AG09309 (cell line): ENCODE measurements at places on chromosomes 1 and 21.

- DNase-seq, result no peak
Measured at GRCh38 chr1:109740615-109741373, at the start of gene GSTM3. Gene GSTM3 (minus strand): TSS chr1:109741038. CDS start chr1:109740287, 751 bp downstream.

GRCh38 chr1:167746988-167747655 lies 25.3 kb downstream of the MPZL1 start:
- no peak for DNase-seq

- DNase-seq, result no peak
Measured at GRCh38 chr21:42222386-42222785, 3.4 kb downstream of the ABCG1 start.

- no peak for DNase-seq
Measured at GRCh38 chr21:34537838-34538237, 25.8 kb upstream of the KCNE1 start.

GRCh38 chr1:56081736-56082135 lies 497.6 kb downstream of the PLPP3 start:
- no peak for DNase-seq

- no peak for DNase-seq
Measured at GRCh38 chr1:218330043-218330623, 15.0 kb upstream of the TGFB2 start.

GRCh38 chr21:44405948-44406872 lies 49.1 kb upstream of the LRRC3 start:
- DNase-seq, result peak; percentile 10

DNA sequence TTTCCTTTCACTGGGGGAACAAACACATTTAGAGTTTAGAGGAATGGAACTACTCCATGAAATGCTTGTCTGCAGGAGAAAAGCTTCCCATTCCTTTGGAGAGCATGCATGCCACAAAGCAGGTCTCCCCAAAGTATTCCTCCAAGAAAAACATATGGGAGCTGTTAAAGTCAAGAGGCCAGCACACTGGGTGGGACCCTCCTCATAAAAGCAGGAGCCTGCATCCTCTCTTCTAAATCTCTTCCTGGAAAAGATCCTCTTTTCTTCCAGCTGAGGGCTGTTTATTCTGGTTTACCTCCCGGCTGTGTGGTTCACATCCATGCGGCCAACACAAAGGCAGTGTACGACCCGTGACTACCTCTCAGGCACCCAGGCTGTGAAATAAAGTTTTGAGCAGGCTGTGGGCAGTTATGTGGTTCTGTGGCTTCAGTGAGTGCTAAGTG lies 103.4 kb downstream of the TENT5C start:
- DNase-seq, result no peak

DNA sequence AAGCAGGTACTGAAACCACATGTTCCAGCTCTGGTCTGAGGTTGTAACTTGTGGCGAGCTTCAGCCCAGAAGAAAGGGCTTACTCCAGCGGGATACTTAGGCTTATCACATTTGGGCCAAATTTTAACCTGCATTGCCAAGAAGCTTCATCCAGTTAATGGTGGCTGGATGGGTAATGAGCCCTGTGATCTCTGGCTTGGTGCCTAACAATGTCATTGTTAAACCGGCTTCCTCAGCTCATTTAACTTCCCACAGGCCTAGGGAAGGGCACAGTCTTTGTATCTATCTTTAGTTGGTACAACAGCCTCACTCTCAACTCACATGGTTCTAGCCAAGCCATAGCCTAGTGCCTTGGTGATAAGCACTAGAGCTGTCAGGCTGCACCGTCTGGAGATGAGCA lies 43.6 kb upstream of the CCDC190 start:
- DNase-seq, result no peak

GRCh38 chr1:11180342-11180744 lies 8.8 kb upstream of the ANGPTL7 start:
- peak; percentile 73 for DNase-seq

DNA sequence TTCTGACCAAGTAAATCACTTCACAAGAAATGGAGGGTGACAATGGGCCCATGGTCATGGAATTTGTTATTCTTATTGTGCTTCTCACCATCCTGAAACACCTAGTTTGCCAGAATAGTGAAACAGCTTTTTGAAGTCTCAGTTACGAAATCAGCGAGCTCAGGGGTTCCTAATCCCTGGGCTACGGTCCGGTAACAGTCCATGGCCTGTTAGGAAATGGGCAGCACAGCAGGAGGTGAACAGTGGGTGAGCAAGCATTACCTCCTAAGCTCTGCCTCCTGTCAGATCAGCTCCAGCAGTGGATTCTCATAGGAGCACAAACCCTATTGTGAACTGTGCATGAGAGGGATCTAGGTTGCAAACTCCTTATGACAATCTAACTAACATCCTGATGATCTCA lies 1356.3 kb downstream of the KCNT2 start:
- DNase-seq, result no peak
